ENCODE measurements at places on chromosomes 12 and 14. TPM values are rescaled to one million over a fixed set of nuclear protein-coding genes. Genes with fewer than 3 reads are reported as not detected.

NIN gene
- total RNA-seq, result 27.9 TPM

LGR5 gene
- total RNA-seq, result 7.5 TPM

KIF5A gene
- 0.35 TPM for total RNA-seq

TMEM132C gene
- 5.1 TPM for total RNA-seq

ADAM20 gene
- total RNA-seq, result 3.2 TPM

RNASE1 gene
- 198 TPM for total RNA-seq

CCDC85C gene
- 11.3 TPM for total RNA-seq

SPTSSA gene
- 13.4 TPM for total RNA-seq

APOF gene
- total RNA-seq, result not detected

KRT7 gene
- 43.1 TPM for total RNA-seq

RNF34 gene
- 64.3 TPM for total RNA-seq

CCDC196 gene
- not detected for total RNA-seq

KRT79 gene
- total RNA-seq, result not detected

NPC2 gene
- total RNA-seq, result 288 TPM

TMEM52B gene
- total RNA-seq, result 127 TPM

ACTR10 gene
- 46.0 TPM for total RNA-seq

POLE2 gene
- total RNA-seq, result 14.4 TPM

STXBP6 gene
- total RNA-seq, result 6.8 TPM

TPH2 gene
- total RNA-seq, result not detected

EPYC gene
- total RNA-seq, result not detected

ZBTB42 gene
- 9.1 TPM for total RNA-seq

AQP5 gene
- 3.3 TPM for total RNA-seq

FKBP11 gene
- total RNA-seq, result 11.3 TPM

LRRC9 gene
- 6.8 TPM for total RNA-seq

PRPH gene
- 0.18 TPM for total RNA-seq

AMN gene
- total RNA-seq, result 33.7 TPM

C1S gene
- total RNA-seq, result 87.9 TPM

TMEM63C gene
- total RNA-seq, result 0.35 TPM

BICDL1 gene
- 35.6 TPM for total RNA-seq

NXPH4 gene
- 8.5 TPM for total RNA-seq

RASSF8 gene
- 46.0 TPM for total RNA-seq
